Activated naive CD8-positive, alpha-beta T cell treated with anti-CD3 and anti-CD28 coated beads, Interleukin-2, amount 10 ng/mL, durations not matched to agents 7 days and 5 days (primary cell): ENCODE measurements at places on chromosomes 5 and 9.

- no peaks in the 10 kb centered on the region for H3K36me3 ChIP-seq
- H3K4me1 ChIP-seq, result no peaks in the 10 kb centered on the region
- H3K27ac ChIP-seq, result no peak overlapping the region
- H3K4me3 ChIP-seq, result no peak overlapping the region
- DNase-seq, result no peak
Measured at GRCh38 chr9:79049371-79049770, 522.4 kb upstream of the TLE4 start.

DNA sequence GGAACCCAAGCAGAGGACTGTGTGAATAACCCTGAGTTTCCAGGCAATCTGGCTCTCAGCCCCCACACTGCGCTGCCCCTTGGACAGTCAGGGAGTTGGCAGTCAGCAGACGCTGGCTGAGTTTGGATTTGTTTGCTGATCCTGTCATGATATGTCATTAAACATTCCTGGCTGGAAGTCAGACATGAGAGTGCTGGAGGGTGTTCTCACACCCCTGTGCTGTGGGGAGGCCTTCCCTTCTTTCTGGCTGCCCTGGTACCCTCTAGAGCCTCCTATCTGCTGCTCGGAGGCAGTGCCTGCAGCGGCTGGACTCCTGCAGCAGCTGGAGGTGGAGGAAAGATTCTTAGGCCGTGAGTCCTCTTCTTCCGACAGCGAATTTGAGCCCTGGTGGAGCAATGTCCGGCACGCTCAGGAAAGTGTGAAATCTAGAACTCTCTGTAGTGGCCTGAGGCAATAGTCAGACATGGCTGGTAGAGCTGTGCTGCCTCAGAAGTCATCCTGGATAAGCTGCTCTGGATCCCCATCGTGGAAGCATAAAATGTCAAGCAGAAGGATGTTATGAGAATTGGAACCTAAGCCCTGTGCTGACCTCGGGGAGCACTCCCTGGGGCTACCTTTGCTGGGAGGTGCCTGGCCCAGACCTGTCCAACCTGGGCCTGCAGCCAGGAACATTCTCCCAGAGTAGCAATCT is 72.0 kb downstream of the PDE8B start:
- no peaks in the 10 kb centered on the region for H3K36me3 ChIP-seq
- no peak overlapping the region for H3K27ac ChIP-seq
- H3K4me1 ChIP-seq, result peaks cover 2% of the 10 kb centered on the region
- no peak overlapping the region for H3K4me3 ChIP-seq

GRCh38 chr9:136614372-136614922 is 48.3 kb upstream of the EGFL7 start:
- H3K36me3 ChIP-seq, result no peaks in the 10 kb centered on the region
- H3K4me3 ChIP-seq, result no peak overlapping the region
- H3K27me3 ChIP-seq, result no peaks in the 10 kb centered on the region
- DNase-seq, result no peak
- no peak overlapping the region for H3K27ac ChIP-seq
- H3K4me1 ChIP-seq, result peaks cover 11% of the 10 kb centered on the region

- H3K36me3 ChIP-seq, result peaks cover 2% of the 10 kb centered on the region
- H3K27me3 ChIP-seq, result peaks cover 4% of the 10 kb centered on the region
- H3K4me1 ChIP-seq, result no peaks in the 10 kb centered on the region
- no peak overlapping the region for H3K27ac ChIP-seq
- H3K4me3 ChIP-seq, result no peak overlapping the region
Measured at GRCh38 chr9:99878651-99879050, 27.8 kb upstream of the STX17 start.

GRCh38 chr5:97751540-97751939 is 568.5 kb upstream of the RIOK2 start:
- H3K36me3 ChIP-seq, result no peaks in the 10 kb centered on the region
- DNase-seq, result no peak
- no peaks in the 10 kb centered on the region for H3K4me1 ChIP-seq
- H3K27me3 ChIP-seq, result no peaks in the 10 kb centered on the region
- no peak overlapping the region for H3K27ac ChIP-seq

DNA sequence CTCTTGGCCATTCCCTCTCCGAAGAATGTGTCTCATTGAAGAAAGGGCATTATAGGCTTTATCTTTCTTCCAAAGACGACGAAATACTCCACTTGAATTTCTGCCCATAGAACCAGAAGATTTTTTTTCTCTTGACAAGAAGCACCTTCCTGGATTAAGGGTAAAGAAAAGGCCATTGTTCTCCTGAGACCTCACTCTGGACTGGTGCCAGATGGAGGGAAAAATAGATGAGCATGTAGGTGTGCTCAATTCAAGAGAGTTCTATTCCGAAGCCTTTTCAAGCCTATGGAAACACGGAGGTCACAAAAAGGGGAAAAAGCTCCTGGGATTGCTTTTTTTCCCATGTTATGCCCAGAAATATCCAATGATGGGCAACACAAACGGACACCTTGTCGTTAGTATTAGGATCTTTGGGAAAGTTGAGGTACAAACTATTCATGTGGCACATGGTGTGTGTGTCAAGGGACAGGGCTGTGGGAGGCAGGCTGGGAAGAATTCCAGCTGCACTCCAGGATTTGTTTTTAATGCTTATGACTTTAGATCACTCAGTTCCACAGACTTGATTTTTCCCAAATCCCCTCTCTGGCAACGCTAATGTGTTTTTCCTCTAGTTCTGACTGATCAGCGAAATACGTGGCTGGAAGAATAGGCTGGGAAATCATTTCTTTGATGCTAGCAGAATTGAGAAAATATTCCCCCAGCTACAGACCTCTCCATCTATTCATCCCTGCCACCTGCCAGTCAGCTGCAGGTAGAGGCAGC is 89.9 kb downstream of the SIL1 start:
- H3K27ac ChIP-seq, result no peak overlapping the region
- no peak for DNase-seq
- no peaks in the 10 kb centered on the region for H3K4me1 ChIP-seq
- no peak overlapping the region for H3K4me3 ChIP-seq
- peaks cover under 1% of the 10 kb centered on the region for H3K36me3 ChIP-seq

GRCh38 chr5:150245111-150245789 is 44.3 kb downstream of the CAMK2A start:
- no peak overlapping the region for H3K27ac ChIP-seq
- H3K36me3 ChIP-seq, result no peaks in the 10 kb centered on the region
- peaks cover 2% of the 10 kb centered on the region for H3K27me3 ChIP-seq
- H3K4me1 ChIP-seq, result no peaks in the 10 kb centered on the region
- no peak overlapping the region for H3K4me3 ChIP-seq
- no peak for DNase-seq

DNA sequence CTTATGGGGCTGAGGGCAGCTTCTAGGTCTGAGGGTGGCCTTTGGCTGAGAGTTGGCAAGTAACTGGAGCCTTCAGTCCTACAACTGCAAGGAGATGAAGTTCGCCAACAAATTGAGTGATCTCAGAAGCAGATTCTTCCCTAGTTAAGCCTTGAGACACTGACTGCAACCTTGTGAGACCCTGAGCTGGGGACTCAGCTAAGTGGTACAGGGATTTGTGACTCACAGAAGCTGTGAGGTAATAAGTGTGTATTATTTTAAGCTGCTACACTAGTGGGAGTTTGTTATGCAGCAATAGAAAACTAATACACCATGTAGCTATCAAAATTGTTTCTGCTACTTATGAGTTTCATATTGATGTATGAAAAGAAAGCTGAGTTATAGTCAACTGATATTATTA is 279.2 kb downstream of the PIK3R1 start:
- peaks cover 1% of the 10 kb centered on the region for H3K36me3 ChIP-seq
- DNase-seq, result no peak
- H3K27me3 ChIP-seq, result no peaks in the 10 kb centered on the region
- H3K4me3 ChIP-seq, result no peak overlapping the region
